Bronchial epithelial cell (primary cell): ENCODE measurements at places on chromosomes 2 and 18. TPM values are rescaled to one million over a fixed set of nuclear protein-coding genes. Genes with fewer than 3 reads are reported as not detected.
A peak's percentile ranks its signal among the peaks of the same experiment; 100 is the strongest.

GRCh38 chr2:132863961-132864360 lies 194.0 kb upstream of the LYPD1 start:
- no peak for DNase-seq

DNA sequence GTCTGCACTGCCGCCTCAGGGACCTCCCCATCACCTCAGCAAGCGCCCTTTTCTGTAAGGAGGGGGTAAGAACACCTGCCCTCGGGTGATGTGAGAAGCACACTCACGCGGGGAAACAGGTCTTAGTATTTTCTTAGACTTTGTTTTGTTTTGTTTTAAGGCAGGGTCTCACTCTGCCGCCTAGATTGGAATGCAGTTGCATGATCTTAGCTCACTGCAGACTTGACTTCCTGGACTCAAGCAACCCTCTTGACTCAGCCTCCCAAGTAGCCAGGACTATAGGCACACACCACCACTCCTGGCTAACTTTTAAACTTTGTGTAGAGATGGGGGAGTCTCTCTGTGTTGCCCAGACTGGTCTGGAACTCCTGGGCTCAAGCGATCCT lies 37.1 kb downstream of the RAMP1 start:
- DNase-seq = peak; percentile 28

DNA sequence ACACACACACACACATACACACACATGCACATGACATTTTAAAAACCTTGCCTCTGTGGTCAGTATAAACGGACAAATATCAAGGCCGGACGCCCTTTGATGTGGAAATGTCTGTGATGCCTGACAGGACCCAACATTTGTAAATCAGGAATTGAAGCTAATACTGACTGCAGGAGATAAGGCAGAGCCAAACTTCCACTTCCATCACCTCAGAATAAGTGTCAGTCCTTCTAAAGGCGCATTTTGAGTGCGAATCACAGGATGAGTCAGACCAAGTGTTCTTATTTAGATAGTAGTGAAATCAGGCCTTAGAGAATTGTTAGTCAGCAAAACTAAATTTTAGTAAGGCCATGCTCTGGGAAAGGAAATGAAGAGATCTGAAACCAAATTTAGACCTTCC lies 211.7 kb upstream of the LRATD1 start:
- DNase-seq = peak; percentile 61

The CKAP2L gene
- 0.13 and 0.26 TPM in 2 replicates for total RNA-seq

The DSEL gene
- total RNA-seq = 2.4 and 3.3 TPM in 2 replicates

The REEP1 gene
- under 0.01 TPM in 1 of 2 replicates, not detected in the other for total RNA-seq
